ENCODE measurements at places on chromosomes 11 and 22.

GRCh38 chr11:95254716-95255115, 23.7 kb upstream of the SESN3 start:
- DNase-seq: no peak

DNA sequence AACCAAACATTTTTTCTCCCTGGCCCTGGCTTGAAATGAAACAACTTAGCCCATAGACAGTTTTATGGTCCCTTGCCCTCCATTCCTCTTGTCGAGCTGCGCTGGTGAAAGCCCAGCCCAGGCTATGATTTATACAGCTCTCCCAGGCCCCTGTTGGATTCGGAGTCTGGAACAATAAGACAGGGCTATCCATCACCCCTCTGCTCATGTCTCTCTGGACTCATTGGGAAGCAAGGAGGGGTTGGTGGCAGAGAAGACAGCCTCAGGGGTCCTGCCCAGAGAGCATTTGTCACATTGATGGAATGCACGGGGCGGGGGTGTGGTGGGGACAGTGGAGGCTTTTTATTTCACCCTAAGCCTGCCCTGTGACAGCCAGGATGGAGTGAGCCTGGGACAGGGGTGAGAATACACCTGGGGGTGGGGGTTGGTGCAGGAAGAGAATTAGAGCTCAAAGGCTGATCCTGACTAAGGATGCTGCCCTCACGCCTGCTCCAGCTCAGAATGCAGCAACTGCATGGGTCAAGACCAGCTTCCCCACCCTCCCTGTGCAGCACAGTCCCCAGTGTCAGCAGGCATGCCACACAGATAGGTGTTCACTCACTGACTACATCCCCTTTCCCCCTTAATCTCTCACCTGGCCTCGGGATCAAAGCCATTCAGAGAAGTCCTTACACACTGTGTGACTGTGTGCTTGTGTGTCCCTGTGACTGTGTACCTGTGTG, 10.0 kb upstream of the PKNOX2 start:
- DNase-seq: no peak

DNA sequence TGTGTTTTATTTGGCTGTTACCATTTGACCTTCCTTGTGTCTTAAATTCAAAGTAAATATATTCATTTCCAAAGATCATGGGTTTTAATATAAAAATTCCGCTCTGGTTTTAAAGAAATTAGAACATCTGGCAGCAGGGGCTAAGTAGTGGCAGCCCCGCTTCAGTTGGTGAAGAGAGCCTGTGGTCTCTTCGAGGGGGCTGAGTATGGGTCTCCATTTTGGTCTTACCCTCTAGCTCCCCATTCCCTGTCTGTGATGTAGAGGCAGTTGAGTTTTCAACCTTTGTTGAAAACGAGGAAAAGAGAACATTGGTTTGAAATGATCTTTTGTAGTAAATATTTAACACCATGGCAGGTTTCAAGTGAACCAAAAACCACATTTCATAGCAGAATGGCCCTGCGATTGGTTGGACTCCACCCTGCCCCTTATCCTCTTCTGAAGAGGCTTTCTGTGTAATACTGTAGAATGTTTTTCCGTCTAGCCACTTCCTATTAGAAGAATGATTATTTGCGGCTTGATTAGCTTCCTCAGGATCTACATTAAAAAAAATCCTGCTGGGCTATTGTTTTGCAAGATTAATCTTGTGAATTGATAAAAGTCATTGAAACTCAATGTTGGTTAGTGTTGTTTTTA, 17.7 kb downstream of the APLP2 start:
- DNase-seq: no peak

- no peak for DNase-seq
These were observed 26.3 kb downstream of the RPS6KA4 start for GRCh38 chr11:64384981-64385944.

- DNase-seq: no peak
These were observed 290.0 kb upstream of the CHORDC1 start for GRCh38 chr11:90512846-90513245.

DNA sequence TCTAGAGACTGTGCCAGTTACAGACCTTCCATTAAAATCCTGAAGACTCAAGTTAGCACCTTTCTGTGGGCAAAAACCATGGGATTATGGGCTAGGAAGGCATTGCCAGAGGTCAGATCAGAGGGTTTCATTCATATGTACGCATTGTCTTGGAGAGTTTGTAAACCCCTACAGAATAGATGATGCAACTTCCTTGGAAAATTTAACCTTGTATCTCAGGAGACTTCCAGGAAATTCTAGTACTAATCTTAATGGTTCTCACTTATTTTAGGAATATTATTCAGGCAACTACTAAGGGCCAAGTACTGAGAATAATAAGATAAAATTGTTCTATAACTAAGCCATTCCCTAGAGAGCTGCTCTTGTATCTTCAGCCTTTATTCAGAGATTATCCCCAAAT, 6.9 kb downstream of the OLFML1 start:
- no peak for DNase-seq

- no peak for DNase-seq
These were observed 15.1 kb downstream of the PLEKHA7 start for GRCh38 chr11:16999116-16999515.

DNA sequence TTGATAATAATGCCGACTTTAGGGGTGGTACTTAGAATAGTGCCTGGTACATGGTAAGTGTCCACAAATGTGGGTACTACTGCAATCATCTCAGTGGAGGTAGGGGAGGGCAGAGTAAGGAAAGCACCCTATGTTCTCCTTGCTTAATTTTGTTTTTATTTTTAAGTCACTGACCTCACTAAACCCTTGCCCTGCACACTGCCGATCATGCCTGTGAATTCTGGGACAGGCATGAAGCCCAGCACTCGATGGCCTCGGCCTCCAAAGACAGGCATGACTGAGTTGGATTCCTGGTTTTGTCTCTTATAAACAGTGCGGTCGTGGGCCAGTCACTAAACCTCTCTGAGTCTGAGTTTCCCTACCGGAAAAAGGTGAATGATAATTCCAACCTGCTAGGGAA, 6.9 kb downstream of the LGALS12 start:
- DNase-seq: no peak

DNA sequence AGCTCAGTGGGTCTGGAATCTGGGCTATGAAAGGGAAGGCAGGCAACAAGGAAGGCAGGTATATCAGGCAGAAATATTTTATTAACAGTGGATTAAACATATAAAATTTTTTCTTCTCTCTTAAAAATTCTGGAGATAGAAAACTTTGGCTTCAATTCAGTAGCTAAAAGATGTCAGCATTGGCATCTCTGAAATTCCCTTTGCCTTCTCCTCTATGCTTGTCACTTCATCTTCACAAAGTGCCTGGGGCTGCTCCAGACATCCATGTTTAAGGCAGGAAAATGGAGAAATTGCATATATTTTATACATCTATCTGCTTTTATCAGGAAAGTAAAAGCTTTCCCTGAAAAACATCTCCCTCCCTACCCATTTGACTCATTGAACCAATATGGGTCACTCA, 894.1 kb upstream of the API5 start:
- DNase-seq: no peak

DNA sequence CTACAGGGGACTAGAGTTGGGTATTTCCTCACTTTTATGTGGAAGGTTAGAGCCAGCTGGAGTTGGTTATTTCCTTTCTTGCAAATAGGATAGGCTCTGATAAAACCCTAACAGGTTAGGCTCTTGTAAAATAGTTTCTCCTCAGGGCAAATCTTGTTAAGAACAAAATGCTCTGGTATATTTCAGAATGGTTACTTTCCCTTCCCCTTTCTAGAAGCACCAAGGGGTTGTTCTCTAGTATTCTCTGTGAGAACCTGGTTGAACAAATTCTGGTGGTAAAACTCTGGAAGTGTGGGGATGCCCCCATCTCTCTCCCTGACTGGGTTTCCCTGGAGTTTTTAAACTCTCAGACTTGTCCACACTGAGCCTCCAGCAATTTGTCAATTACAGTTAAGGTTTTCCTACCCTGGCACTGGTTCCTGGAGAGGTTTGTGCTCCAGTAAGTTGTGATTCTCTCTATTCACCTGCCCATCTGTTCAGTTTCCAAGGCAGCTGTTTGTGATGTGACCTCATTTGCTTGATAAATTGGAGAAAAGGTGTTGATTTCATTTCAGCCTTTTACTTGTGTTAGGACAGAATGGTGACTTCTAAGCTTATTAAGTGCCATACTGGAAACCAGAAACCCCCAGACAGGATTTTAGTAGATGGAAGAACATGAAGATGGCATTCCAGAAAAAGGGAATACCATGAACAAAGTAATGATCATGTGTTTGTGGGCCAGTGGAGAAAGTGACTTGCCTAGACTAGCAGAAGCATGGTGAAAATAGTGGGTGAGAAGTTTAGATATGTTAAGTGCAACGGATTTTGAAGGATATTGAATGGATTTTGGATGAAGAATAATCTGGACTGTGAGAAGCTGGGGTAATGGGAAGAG, 64.6 kb downstream of the EXT2 start:
- DNase-seq: no peak

DNA sequence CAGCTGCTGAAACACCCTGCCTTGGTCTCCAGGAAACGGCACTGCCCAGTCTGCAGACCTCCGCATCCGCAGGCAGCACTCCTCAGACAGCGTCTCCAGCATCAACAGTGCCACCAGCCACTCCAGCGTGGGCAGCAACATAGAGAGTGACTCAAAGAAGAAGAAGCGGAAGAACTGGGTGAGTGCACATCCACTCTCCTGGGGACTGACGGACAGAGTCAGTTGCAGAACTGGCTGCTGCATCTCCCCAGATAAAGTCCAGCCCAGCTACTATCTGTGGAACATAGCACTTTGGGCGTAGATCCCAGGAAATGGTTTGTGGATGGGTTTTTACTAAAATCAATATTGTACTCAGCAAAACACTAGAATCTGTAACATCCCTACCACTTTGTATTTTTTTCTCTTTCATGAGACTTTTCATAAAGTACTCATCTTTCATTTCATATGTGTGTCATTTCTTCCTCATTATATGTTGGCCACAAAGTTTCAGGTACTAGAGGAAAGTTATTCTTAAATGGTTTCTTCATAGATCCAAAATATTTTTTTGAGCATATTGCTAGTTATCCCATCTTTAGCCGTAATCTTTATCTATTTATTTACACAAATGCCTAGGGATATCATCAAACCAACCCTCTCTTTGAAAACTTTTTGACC, 80.1 kb downstream of the DBX1 start:
- no peak for DNase-seq

GRCh38 chr22:30335236-30335635, 8.5 kb upstream of the TBC1D10A start:
- DNase-seq: no peak

GRCh38 chr22:19911540-19912270, 29.9 kb upstream of the COMT start:
- no peak for DNase-seq

- no peak for DNase-seq
These were observed 3.8 kb downstream of the SHISA8 start for GRCh38 chr22:41911001-41911611.

- DNase-seq: no peak
These were observed 25.5 kb downstream of the NNMT start for GRCh38 chr11:114321621-114322257.

- DNase-seq: no peak
These were observed 218.5 kb downstream of the AASDHPPT start for GRCh38 chr11:106295974-106296373.

GRCh38 chr11:73392108-73393010, 16.2 kb downstream of the RELT start:
- no peak for DNase-seq

DNA sequence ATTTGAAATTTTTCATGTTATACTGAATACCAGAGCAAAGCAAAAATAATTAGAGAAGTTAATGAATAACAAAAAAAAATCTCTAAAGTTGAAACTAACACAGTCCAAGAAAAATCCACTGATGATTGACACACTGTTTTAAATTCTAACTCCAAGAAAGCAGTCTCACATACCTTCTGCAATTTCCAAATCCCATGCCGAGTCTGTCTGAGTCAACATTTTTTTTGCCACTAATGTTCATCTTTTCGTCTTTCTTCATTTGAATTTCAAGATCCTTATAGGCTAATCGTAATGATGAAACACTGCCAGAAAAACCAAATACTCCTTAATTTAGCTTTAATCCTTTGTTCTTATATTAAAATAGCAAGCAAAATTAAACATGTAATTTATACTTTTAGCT, 39.5 kb downstream of the ARFGAP3 start:
- DNase-seq: no peak

GRCh38 chr11:69560141-69560790, 78.8 kb downstream of the LINC01488 start:
- DNase-seq: no peak

DNA sequence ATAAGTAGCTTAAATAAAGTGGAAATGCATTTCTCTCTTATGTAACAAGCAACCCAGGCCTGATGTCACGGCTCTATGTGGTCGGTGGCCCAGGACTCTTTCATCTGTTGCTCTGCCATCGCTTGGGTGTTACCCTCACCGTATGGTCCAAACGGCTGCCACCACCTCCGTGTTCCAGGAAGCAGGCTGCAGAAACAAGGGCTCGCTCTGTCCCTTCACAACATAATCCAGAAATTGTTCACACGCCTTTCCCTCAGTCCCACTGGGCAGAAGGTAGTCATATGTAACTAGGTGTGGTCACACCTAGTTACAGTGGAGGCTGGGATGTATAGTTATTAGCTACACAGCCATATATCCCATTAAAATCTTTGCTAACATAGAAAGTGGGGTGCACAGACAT, 421.0 kb downstream of the SOX6 start:
- no peak for DNase-seq

- DNase-seq: peak; percentile 31
These were observed 102.7 kb downstream of the MRTFA start for GRCh38 chr22:40533712-40534378.

GRCh38 chr11:10204021-10204420, 90.0 kb downstream of the SBF2 start:
- no peak for DNase-seq

DNA sequence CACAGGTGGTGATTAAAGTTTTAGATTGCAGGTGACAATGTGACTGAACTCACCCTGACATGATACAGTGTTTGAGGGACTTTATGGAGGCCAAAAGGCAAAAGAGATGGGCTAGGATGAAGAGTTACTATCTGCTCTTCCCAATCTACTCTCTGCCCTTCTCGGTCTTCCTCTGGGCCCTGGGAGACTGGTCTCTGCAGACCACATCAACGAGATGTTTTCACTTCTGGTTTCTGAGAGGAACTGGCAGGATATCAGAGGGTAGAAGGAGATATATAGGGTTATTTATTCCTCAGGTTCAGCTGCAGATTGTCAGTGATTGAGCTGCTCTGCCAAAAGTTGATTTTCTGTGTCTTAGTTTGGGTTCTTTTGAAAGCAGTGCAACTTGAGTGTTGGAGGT, 32.4 kb upstream of the CD44 start:
- no peak for DNase-seq

Data from H54 (cell line).